AG08396 (cell line): ENCODE measurements at places on chromosomes 12 and 14.
A peak's percentile ranks its signal among the peaks of the same experiment; 100 is the strongest.

GRCh38 chr14:55127460-55127951, 1.5 kb upstream of the LGALS3 start:
- peak; percentile 65 for DNase-seq

DNA sequence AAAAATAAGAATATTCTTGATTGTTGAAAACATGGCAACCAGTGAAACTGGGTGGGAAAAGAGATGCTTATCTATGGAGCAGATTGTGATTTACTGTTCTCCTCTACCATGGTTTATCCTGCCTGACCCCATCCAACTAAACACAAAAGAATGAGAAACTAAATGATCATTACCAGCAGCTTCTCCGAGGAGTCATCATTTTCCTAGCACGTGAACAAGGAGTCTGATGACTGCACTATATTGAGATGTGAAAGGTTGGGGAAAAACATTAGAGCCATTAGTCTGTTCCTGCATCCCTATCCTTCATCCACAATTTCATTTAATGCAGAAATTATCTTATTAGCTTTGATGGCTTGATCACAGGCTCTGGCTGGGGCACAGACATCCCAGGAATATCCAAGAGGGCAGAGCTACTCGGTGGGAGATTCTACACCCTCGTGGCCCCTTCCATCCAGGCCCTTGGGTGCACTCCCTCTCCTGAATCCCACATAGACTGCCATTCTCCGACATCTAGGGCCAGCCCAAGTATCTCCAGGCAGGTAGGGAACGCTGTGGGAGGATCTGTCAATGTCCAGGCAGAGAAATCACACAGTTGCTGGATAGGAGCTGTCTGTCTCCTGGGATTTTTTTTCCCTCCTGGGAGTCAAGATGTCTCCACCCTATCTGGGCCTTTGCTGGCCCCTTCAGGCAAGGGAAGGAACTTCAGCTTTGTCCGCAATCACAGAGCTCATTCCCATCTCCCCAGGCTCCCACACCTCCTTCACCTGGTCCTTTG, 43.3 kb upstream of the DHRS4 start:
- DNase-seq: peak; percentile 86

GRCh38 chr12:19978193-19978592, 390.1 kb upstream of the PDE3A start:
- peak; percentile 21 for DNase-seq

GRCh38 chr12:1656902-1657301, 27.9 kb downstream of the WNT5B start:
- no peak for DNase-seq

DNA sequence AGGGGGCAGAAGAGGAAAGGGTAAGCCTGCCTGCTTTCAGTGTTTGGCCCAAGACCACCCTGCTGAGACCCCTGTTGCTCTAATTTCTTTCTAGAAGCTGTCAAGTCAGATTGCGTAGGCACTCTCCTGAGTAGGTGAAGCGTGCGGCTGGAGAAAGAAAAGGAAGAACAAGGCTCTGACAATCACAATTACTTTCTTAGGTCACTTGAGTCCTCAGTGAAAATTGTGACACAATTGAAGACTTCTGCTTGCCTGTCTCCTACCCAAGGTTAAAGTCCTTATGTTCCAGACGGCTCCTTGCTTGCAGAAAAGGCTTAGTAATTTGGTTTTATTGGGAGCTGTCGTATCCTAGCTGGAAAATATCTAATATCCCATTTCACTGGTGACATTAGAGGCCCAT, 721 bp upstream of the CTSG start:
- no peak for DNase-seq

GRCh38 chr12:64992641-64993040, 128.5 kb downstream of the WIF1 start:
- DNase-seq: no peak
